ENCODE measurements at places on chromosomes 16 and 17. TPM values are rescaled to one million over a fixed set of nuclear protein-coding genes. Genes with fewer than 3 reads are reported as not detected.

The ABCC3 gene
- 2.1 TPM for total RNA-seq

The SLC5A10 gene
- total RNA-seq: not detected

The ENPP7 gene
- not detected for total RNA-seq

The CLDN6 gene
- total RNA-seq: not detected

The CCL4 gene
- not detected for total RNA-seq

The ZFPM1 gene
- total RNA-seq: 8.2 TPM

The HOXB4 gene
- total RNA-seq: 13.1 TPM

The HEXD gene
- total RNA-seq: 12.9 TPM

The TSPAN10 gene
- total RNA-seq: 0.91 TPM

The IRX3 gene
- total RNA-seq: not detected

The ABAT gene
- 1.6 TPM for total RNA-seq

The WNT9B gene
- total RNA-seq: not detected

The C16orf92 gene
- not detected for total RNA-seq

The TBX2 gene
- total RNA-seq: not detected

The OR1A1 gene
- not detected for total RNA-seq

The CHRNE gene
- total RNA-seq: 0.76 TPM

The ACE gene
- total RNA-seq: 207 TPM

The PLCG2 gene
- 13.6 TPM for total RNA-seq

The TMEM220 gene
- 10.4 TPM for total RNA-seq

The HSF4 gene
- total RNA-seq: 5.5 TPM

The SLC46A1 gene
- total RNA-seq: 1.8 TPM

The RNF227 gene
- 0.58 TPM for total RNA-seq

The NXN gene
- 58.9 TPM for total RNA-seq

The MMP15 gene
- total RNA-seq: 16.0 TPM

The TBX21 gene
- total RNA-seq: not detected

The MPO gene
- total RNA-seq: not detected

The REXO5 gene
- total RNA-seq: 7.4 TPM

The KRT16 gene
- total RNA-seq: not detected

The KCNH6 gene
- not detected for total RNA-seq

The SNAI3 gene
- total RNA-seq: 0.18 TPM

The SLC16A11 gene
- 0.53 TPM for total RNA-seq

The ABCA6 gene
- 30.5 TPM for total RNA-seq

The RDM1 gene
- not detected for total RNA-seq

The HBA1 gene
- not detected for total RNA-seq

The MPP3 gene
- 10.8 TPM for total RNA-seq

The NGFR gene
- not detected for total RNA-seq

The TMED6 gene
- 1.2 TPM for total RNA-seq

The CCL17 gene
- total RNA-seq: not detected

The KRT32 gene
- total RNA-seq: not detected

The PIK3R6 gene
- not detected for total RNA-seq

Measured in endothelial cell of umbilical vein (primary cell).